ENCODE measurements at places on chromosomes 11 and 22.

GRCh38 chr11:75031771-75032549 lies 43.2 kb downstream of the NEU3 start:
- peak; percentile 51 for DNase-seq

GRCh38 chr11:20054584-20054983 lies 105.7 kb downstream of the DBX1 start:
- DNase-seq: no peak

GRCh38 chr22:27315833-27316232 lies 485.7 kb downstream of the MN1 start:
- no peak for DNase-seq

- peak; percentile 52 for DNase-seq
Measured at GRCh38 chr22:26474682-26475081, 8.9 kb downstream of the HPS4 start.
